ENCODE measurements at places on chromosomes 11 and 22. TPM values are rescaled to one million over a fixed set of nuclear protein-coding genes. Genes with fewer than 3 reads are reported as not detected.

PANX2 gene
- 0.26 TPM for total RNA-seq

GGTLC3 gene
- not detected for total RNA-seq

POU2AF3 gene
- total RNA-seq, result not detected

RIMBP3C gene
- total RNA-seq, result under 0.01 TPM

TMEM191C gene
- 1.3 TPM for total RNA-seq

NXPE1 gene
- total RNA-seq, result not detected

APOA5 gene
- not detected for total RNA-seq

TEX12 gene
- total RNA-seq, result not detected

OR5I1 gene
- total RNA-seq, result not detected

TRIM77 gene
- not detected for total RNA-seq
